CD4-positive, alpha-beta T cell treated with Interferon gamma for 1 hour (primary cell): ENCODE measurements at places on chromosomes 12 and 14.

DNA sequence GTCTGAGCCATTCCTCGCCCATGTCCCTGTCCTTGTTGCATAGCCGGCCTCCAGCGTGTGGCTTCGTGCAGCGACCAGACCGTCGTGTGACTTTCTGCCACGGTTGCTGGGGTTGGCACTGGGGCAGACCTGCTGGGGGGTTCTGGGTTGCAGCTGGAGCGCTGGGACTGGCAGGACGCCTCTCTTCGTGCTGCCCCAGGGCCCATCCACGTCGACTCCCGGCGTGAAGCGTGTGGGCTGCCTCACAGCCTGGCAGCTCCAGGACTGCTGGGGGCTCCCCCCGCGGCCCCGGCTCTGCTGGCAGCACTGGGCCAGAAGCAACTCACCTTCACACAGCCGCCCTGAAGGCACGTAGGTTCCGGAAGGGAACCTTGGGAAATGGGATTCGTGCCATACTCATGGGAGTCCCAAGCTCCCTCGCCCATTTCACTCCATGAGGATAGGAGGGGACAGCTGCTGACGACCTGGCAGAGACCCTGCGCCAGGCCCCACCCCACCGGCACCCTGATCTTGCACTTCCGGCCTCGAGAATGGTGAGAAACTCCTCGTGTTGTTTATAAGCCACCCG, 51.9 kb downstream of the GALNT9 start:
- no peak for DNase-seq

DNA sequence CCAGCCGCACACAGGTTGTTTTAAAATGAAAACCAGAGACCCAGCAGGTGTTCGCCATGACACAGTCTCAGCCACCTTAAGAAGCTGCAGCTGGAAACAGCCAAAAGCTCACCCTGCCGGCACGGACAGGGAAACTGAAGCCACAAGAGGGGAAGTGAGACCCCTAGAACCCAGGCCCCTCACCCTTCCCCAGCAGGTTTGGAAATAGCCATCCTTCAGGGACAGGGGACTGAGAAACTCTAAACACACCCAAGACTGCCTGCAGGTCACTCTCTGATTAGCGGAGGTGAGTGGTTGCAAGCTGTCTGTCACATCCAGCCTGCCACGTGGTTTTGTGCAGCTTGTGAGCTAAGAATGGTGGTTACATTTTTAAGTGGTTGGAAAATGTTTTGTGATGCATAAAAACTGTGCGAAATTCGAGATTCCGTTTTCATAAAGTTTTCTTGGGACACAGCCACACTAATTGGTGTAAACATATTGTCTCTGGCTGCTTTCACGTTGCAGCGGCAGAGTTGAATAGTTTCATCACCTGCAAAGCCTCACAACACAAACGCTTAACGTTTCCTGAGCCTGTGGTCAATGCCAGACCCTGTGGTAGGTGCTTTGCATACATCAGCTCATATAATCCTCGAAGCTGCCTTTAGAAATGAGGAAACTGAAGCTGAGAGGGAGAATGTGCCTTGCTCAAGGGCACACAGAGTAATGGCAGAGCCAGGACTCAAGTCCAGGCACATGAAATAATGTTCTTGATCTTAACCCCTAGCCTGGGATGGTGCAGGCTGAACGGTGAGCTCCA, 1.7 kb upstream of the SELPLG start:
- DNase-seq, result peak; percentile 61

DNA sequence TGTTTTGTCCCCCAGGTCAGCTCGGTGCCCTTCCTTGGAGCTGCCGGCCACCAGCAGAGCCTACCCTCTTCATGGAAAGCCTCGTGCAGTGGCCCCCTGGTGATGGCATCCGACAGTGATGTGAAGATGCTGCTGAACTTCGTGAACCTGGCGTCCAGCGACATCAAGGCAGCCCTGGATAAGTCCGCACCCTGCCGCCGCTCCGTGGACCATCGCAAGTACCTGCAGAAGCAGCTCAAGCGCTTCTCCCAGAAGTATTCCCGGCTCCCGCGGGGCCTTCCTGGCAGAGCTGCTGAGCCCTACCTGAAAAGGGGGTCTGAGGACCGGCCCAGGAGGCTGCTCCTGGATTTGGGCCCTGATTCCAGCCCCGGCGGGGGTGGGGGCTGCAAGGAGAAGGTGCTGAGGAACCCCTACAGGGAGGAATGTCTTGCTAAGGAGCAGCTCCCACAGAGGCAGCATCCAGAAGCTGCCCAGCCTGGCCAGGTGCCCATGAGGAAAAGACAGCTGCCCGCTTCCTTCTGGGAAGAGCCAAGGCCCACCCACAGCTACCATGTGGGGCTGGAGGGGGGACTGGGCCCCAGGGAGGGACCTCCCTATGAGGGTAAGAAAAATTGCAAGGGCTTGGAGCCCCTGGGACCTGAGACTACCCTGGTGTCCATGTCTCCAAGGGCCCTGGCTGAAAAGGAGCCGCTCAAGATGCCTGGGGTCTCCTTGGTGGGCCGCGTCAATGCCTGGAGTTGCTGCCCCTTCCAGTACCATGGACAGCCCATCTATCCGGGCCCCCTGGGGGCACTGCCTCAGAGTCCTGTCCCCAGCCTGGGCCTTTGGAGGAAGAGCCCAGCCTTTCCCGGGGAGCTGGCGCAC, 1.3 kb downstream of the FAM181A start:
- DNase-seq, result no peak

GRCh38 chr12:53505555-53506449, 1.5 kb downstream of the NPFF start:
- DNase-seq, result no peak

DNA sequence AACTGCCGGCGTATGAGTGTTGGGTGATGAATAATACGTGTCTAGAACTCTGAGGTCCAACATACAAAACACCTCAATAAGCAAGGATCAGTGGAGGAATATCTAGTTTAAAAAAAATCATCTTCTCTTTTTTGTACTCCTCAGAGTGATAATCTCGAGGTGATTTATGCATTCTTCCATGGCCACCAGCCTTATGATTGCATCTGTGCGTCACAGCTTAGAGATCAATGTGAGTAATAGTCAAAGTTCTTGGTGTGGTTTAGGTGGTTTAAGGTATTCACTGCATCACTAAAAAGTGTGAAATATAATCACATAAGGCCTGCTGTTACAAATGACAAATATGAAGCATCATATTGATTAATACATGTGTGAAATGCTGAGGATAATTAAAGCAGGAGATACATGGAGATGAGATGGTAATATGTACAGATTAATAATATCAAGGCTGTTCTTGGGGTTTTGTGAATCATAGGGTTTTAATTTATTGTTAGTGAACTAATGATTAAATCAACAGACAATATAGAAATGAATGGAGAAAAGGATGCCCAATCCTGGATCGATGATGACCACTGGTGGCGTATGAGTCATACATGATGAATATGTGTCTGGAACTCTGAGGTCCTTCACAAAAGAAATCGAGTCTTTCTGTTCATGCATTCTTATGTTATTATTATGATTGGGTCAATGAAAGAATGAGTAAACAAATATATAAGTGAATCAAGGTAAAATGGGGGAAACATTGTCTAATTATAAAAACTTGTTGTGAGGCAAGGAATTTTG, 68.8 kb upstream of the RTL1 start:
- no peak for DNase-seq

- DNase-seq, result no peak
Measured at GRCh38 chr12:130877333-130877732, 5.5 kb downstream of the RAN start.

DNA sequence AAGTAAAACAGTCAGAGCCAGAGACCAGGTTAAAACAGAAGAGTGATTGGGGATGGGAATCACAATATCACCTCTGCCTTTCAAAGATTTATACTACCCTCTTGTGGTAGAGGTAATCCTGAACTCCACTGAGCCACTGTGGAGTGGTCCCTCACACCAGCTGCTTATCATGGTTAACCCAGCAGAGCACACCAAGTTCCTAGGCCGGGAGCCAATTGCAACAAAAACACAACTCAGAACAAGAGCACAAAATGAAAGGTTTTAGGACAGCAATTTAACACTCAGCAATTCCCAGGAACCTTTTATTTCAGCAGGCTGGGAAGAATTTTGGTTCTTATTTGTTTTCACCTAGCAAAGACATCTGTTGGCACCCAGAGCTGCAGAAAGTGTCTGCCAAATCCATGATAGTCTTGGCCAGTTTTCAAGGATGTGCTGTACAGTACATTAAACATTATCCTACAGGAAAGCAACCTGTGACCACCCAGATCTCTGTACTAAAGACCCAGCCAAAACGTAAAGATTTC, 220.5 kb upstream of the ATXN7L3B start:
- DNase-seq, result no peak

- DNase-seq, result no peak
Measured at GRCh38 chr14:74563233-74563585, 48.8 kb downstream of the LTBP2 start.

- no peak for DNase-seq
Measured at GRCh38 chr14:91402348-91402747, 15.3 kb downstream of the CCDC88C start.

DNA sequence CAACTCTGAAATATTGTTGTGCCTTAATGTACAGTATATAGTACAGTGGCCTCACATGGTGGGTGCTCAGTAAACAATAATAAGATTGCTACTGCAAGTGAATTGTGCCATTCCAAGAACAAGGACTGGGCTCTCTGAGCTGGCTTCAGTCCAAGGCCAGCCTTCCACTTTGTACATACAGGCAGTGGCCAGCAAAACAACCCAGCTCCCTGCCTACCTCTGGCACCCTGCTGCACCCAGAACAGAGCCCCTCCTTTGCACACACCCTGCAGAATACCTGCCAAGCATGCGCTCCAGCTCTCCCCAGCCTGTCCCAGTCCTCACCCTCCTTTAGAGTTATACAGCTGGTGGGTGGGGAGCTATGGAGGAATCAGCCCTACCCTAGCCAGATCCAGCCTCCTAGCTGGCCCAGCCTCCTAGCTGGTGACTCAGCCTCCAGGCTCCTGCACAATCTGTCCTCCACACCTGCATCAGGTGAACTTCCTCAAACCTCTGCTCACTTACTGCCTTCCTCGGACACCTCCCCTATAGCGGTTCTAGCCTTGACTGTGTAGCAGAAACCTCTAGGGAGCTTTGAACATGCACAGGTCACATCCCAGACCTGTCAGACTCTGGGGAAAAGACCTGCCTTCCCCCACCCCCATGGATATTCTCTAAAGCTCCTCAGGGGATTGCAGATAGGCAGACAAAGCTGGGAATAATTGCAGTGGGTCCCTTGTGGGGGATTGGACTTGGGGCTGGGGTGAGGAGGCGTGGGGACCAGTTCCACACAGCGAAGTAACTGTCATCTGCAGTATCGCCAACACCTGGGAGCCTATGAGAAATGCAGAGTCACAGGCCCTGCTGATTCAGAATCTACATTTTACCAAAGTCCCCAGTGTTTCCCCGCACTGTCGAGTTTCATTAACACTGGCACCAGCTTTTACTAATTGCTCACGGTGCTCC, 17.9 kb downstream of the ZDHHC22 start:
- no peak for DNase-seq

- peak; percentile 3 for DNase-seq
Measured at GRCh38 chr12:39372929-39373328, 70.0 kb downstream of the KIF21A start.

- no peak for DNase-seq
Measured at GRCh38 chr14:100321473-100322137, 1.5 kb upstream of the SLC25A47 start.

DNA sequence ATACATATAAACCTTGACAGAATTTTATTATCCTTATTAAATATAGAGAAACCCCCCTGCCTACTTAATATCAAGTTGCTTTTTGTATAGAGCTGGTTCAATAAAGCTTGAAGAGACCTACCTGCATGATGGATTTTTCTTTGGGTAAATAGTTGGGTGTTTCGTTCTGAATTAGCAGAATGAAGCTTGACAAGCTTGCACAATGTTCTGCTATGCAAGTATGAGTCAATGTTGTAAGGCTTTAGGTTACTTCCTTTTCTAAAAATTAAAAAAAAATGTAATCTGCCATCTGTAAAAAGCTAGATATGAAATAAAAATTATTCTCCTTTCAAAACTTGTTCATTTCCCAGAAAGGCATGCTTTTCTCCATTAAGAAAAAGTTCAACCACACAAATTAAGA, 1662.6 kb upstream of the SEL1L start:
- DNase-seq, result no peak

GRCh38 chr12:129729170-129729569, 174.7 kb downstream of the TMEM132D start:
- no peak for DNase-seq

DNA sequence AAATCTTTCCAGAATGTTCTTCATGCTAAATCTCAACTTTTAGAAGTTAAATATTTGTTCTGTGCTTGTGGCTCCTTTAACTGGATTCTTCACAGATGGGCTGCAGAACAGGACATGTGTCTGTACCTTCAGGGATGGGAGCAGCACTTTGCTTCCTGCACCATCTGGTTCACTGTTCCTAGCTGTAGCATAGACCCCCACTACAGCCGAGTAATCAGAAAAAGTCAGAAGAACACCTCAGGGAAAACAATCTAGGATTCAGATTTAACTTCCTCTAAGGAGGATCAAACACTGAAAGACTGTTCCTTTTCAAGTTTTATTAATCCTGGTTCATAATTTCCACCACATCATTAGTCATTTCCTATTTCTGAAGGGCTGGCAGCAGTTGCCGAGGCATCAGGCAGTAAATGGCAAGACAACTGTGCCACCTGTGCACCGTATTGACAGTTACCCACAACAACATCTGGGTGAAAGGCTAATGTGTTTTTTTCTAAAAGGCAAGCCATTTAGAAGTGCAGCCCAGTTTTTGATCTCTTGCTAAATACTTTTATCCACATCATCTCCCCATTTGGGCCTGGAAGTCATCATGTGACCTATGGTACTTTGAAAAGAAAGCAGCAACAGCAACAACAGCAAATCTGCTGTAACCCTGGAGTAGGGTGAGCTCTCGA, 212.8 kb upstream of the BMP4 start:
- no peak for DNase-seq

GRCh38 chr12:109766251-109766778, 52.7 kb downstream of the FAM222A start:
- DNase-seq, result no peak

GRCh38 chr14:51979088-51979709, 10.1 kb upstream of the RTRAF start:
- DNase-seq, result peak; percentile 70

GRCh38 chr12:112239881-112240280, 114.5 kb downstream of the TRAFD1 start:
- no peak for DNase-seq

GRCh38 chr12:94112121-94112520, 36.3 kb upstream of the PLXNC1 start:
- no peak for DNase-seq

DNA sequence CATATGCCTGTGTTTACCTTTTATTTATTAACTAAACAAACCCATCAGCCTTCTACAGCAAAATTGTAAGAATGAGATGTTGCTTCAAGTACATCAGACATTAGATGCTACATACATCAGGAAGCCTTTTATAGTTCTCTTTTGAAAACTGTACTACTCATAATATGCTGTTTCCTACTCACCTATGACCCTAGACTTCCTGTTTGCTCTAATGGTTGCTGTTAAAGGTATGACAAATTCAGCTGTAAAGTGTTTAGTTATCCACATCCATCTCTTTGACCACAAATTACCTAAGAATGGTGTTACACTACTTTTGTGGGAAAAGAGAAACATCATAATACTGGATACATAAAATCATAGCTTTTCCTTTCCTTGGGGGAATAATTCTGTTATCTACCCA, 220.0 kb downstream of the RAD51B start:
- no peak for DNase-seq
